Endothelial cell of umbilical vein (primary cell): ENCODE measurements at places on chromosomes 1 and 21. TPM values are rescaled to one million over a fixed set of nuclear protein-coding genes. Genes with fewer than 3 reads are reported as not detected.

DNA sequence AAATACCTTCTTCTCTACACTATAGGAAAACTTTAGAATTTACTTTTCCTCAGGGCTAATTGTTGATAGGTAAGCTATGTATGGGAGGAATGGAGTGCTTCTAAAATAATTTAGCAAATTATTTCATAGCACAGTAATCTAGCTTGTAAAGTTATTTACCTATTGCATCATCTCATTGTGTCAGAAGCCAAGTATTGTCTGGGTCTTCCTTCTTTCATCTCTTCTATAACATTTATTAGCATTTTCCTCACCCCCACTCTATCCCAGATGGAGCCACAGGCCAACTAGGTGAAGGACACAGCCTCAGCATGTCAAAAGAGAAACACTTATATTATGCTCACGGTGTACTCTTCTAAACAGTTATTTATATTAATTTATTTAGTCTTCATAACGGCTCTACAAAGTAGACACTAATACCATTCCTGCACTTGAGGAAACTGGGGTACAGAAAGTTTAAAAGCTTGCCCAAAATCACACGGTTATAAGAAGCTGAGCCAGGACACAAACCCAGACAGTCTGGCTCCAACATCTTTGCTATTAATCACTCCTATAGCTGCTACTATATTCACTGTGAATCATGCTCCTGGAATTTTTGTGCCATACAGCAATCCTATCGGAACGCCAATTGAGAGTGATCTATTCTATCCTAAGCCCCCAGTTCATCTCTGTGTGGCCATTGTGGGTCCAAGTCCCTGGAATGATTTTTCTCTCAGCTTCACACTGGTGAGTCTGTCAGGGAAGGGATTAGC is 43.1 kb downstream of the OR10J5 start:
- no peaks in the 10 kb centered on the region for H3K36me3 ChIP-seq
- peaks cover 13% of the 10 kb centered on the region for H3K4me1 ChIP-seq
- H3K27ac ChIP-seq = peak overlapping the region; percentile 84
- H3K27me3 ChIP-seq = no peaks in the 10 kb centered on the region
- H3K4me3 ChIP-seq = no peak overlapping the region
- peak; percentile 65 for DNase-seq

DNA sequence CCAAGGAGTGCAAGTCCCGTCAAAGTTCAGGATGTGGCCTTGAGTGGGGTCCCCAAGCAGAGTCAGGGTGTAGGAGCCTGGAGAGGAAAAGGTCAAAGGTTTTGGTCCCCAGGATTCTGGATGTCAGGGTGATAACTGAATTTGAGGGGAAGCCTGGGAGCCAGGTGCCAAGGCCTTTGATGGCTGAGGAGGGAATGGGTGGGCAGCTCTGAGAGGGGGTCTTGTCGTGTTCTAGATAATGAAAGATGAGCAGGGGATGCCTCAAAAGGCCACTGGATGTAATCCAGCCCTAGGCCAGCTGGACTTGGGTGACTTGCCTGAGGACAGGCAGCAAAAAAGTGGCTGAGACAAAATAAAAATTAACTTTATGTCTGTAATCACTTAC is 27.5 kb upstream of the KCNA2 start:
- no peak for DNase-seq
- H3K27me3 ChIP-seq = peaks cover 2% of the 10 kb centered on the region
- no peaks in the 10 kb centered on the region for H3K4me1 ChIP-seq

The LRRN2 gene
- total RNA-seq = not detected in 2 replicates

DNA sequence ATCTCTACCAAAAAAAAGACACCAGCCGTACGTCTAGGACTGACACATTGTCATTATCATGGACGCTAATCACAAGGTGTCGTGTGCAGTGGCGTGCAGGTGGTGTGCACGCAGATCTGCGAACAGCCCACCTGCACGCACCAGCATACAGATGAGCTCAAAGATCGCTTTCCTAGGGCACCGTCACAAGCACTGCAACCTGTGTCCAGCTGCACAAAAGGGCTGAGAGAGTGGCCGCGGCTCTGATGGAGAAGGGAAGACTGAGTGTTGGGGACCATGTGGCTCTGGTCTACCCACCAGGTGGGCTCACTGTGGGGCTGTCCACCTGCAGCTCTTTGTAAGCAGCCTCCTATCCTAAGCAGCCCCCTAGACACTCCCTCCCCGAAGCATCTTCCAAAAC is 50.9 kb downstream of the S100B start:
- H3K27me3 ChIP-seq = no peaks in the 10 kb centered on the region
- H3K4me1 ChIP-seq = peaks cover 1% of the 10 kb centered on the region
- no peak for DNase-seq
- peaks cover 45% of the 10 kb centered on the region for H3K36me3 ChIP-seq
- H3K27ac ChIP-seq = no peak overlapping the region

- H3K4me3 ChIP-seq = peak overlapping the region; percentile 34
- no peaks in the 10 kb centered on the region for H3K27me3 ChIP-seq
- DNase-seq = peak; percentile 35
- peaks cover 43% of the 10 kb centered on the region for H3K4me1 ChIP-seq
- no peaks in the 10 kb centered on the region for H3K36me3 ChIP-seq
- peak overlapping the region; percentile 85 for H3K27ac ChIP-seq
Measured at GRCh38 chr21:16421007-16421406, 691.2 kb downstream of the USP25 start.

DNA sequence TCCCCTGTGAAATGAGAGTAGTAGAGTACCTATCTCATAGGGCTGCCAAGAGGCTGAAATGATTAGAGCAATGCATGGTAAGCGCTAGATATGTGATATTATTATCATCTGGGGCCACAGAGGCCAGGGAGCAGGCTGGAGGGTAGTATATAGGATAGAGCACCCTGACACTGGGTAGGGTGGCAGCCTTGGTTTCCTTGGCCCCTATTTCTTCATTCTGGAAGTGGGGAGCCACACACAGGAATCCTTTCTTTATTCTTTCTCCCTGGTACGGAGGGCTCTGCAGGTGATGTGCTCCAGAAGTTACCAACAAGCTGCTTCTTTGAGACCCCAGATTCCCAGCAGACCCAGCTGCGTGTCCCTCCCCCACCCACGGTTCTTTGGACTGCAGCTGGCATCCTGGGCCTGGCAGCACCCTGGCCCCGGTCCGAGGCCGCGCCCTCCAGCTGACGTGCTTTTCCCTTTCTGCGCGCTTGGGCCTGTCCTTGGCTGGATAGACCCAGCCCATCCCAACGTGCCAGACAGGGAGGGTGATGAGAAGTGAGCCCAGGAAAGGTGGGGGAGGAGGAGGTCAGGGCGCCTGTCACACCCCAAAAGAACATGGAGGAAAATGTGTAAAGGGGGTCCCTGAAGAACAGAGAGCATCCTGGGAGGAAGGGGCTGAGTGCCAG is 18.2 kb downstream of the INAVA start:
- H3K4me3 ChIP-seq = no peak overlapping the region
- no peaks in the 10 kb centered on the region for H3K36me3 ChIP-seq
- H3K27me3 ChIP-seq = no peaks in the 10 kb centered on the region
- H3K27ac ChIP-seq = no peak overlapping the region
- DNase-seq = no peak

DNA sequence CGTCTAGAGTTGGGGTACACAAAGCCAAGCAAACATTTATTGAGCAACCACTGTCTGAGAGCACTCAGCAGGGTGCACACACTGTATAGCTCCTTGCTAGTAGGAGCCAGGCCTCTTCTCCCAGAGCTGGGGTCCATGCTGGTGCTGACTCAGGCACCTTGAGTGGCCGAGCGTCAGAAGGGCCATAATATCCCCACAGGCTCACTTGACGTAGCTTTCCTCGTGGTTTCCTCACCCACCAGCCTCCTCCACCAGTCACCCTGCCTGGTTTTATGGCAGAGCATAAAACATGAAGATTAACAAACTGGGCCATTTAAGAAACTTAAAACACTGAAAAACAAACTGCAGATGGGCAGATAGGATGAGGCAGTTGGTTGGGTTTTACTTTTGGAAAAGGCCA is 361.5 kb downstream of the HHAT start:
- no peak overlapping the region for H3K27ac ChIP-seq
- DNase-seq = no peak
- no peaks in the 10 kb centered on the region for H3K36me3 ChIP-seq
- H3K4me3 ChIP-seq = no peak overlapping the region
- no peaks in the 10 kb centered on the region for H3K27me3 ChIP-seq
- H3K4me1 ChIP-seq = no peaks in the 10 kb centered on the region

The LRRC8C gene
- 40.6 and 51.5 TPM in 2 replicates for total RNA-seq

GRCh38 chr1:4085546-4085945 is 185.5 kb upstream of the C1orf174 start:
- H3K36me3 ChIP-seq = no peaks in the 10 kb centered on the region
- H3K4me3 ChIP-seq = no peak overlapping the region
- H3K4me1 ChIP-seq = no peaks in the 10 kb centered on the region

- no peaks in the 10 kb centered on the region for H3K27me3 ChIP-seq
- no peaks in the 10 kb centered on the region for H3K4me1 ChIP-seq
- peak; percentile 3 for DNase-seq
- no peak overlapping the region for H3K27ac ChIP-seq
Measured at GRCh38 chr1:219058891-219059820, 114.5 kb upstream of the LYPLAL1 start.

- H3K4me3 ChIP-seq = no peak overlapping the region
- H3K4me1 ChIP-seq = peaks cover 51% of the 10 kb centered on the region
- no peak for DNase-seq
Measured at GRCh38 chr1:27429029-27429425, 36.6 kb downstream of the GPR3 start.

GRCh38 chr1:3265835-3266805 is 188.3 kb upstream of the ARHGEF16 start:
- no peaks in the 10 kb centered on the region for H3K27me3 ChIP-seq
- H3K27ac ChIP-seq = no peak overlapping the region
- H3K4me1 ChIP-seq = no peaks in the 10 kb centered on the region
- H3K4me3 ChIP-seq = no peak overlapping the region

The IVL gene
- not detected in 2 replicates for total RNA-seq

DNA sequence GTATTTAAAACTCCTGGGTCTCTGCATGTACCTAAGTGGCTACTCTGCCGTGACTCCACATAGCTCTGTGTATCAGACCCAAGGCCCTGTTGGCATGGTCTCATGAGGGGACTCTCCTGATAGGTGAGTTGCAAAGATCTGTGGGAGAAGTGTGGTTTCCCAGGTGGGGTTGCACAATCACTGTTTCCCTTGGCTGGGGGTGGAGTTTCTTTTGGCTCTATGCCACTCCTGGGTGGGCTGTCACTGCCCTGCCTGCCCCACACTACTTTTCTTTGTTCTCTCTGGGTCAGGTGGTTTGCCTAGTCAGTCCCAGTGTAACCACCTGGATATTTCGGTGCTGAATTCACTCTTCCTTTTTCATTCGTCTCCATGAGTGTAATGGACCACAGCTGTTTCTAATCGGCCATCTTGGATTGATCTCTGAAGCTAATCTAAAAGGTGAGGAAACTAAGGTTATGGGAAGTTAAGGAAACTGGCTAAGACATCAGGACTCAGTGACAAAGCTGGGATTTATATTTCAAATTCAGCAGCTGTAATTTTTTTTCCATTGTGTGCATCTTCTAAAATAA is 97.1 kb upstream of the CACYBP start:
- no peak overlapping the region for H3K27ac ChIP-seq
- no peak overlapping the region for H3K4me3 ChIP-seq
- no peaks in the 10 kb centered on the region for H3K36me3 ChIP-seq
- H3K27me3 ChIP-seq = no peaks in the 10 kb centered on the region
- no peak for DNase-seq

- H3K27ac ChIP-seq = no peak overlapping the region
- H3K4me1 ChIP-seq = no peaks in the 10 kb centered on the region
- no peak overlapping the region for H3K4me3 ChIP-seq
- no peaks in the 10 kb centered on the region for H3K27me3 ChIP-seq
- DNase-seq = no peak
- no peaks in the 10 kb centered on the region for H3K36me3 ChIP-seq
Measured at GRCh38 chr1:182113879-182114626, 52.5 kb upstream of the ZNF648 start.

GRCh38 chr1:225817611-225818061 is 7.7 kb downstream of the EPHX1 start:
- H3K27ac ChIP-seq = peak overlapping the region; percentile 53
- peaks cover 9% of the 10 kb centered on the region for H3K4me1 ChIP-seq
- no peaks in the 10 kb centered on the region for H3K36me3 ChIP-seq
- no peaks in the 10 kb centered on the region for H3K27me3 ChIP-seq
- H3K4me3 ChIP-seq = no peak overlapping the region

The KLHDC8A gene
- total RNA-seq = not detected in 2 replicates

- no peaks in the 10 kb centered on the region for H3K36me3 ChIP-seq
- H3K27ac ChIP-seq = peak overlapping the region; percentile 89
- H3K27me3 ChIP-seq = no peaks in the 10 kb centered on the region
- H3K4me3 ChIP-seq = no peak overlapping the region
- no peak for DNase-seq
- H3K4me1 ChIP-seq = peaks cover 78% of the 10 kb centered on the region
Measured at GRCh38 chr1:172898866-172899265, 151.9 kb downstream of the TNFSF18 start.

GRCh38 chr1:117466761-117467160 is 99.5 kb downstream of the MAN1A2 start:
- DNase-seq = peak; percentile 86
- no peaks in the 10 kb centered on the region for H3K36me3 ChIP-seq
- peak overlapping the region; percentile 89 for H3K27ac ChIP-seq
- H3K4me3 ChIP-seq = peak overlapping the region; percentile 52

The FASLG gene
- not detected in 2 replicates for total RNA-seq

GRCh38 chr1:27560268-27561123 is 43.4 kb downstream of the AHDC1 start:
- H3K4me3 ChIP-seq = no peak overlapping the region
- DNase-seq = no peak
- no peaks in the 10 kb centered on the region for H3K36me3 ChIP-seq
- no peak overlapping the region for H3K27ac ChIP-seq
- H3K27me3 ChIP-seq = no peaks in the 10 kb centered on the region
- H3K4me1 ChIP-seq = peaks cover 14% of the 10 kb centered on the region

DNA sequence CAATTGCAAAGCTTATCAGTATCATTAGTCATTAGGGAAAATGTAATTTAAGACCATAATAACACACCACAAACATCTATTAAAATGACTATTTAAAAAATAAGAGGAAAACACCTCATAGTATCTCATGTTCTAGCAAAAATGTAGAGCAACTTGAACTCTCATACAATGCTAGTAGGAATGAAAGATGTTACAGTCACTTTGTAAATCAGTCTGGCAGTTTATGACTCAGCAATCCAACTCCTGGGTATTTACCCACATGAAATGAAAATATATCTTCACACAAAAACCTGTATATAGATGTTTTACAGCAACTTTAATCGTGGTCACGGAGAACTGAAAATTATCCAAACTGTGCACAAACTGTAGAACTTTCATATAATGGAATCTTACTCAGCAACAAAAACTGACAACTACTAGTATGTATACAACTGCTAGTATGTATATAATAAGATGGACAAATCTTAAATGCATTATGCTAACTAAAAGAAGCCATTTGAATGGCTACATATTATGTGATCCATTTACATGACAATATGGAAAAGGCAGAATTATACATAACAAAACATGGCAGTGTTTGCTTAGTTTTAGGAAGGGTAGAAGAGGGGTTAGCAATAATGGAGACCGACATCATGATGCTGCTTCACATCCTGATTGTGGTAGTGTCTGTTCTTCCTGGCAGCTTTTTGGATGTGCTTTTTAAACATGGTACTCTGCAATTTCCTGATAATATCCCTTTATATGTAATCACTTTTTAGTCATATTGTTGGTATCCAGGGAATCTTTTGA is 267.0 kb downstream of the KCTD3 start:
- H3K4me3 ChIP-seq = no peak overlapping the region
- no peaks in the 10 kb centered on the region for H3K27me3 ChIP-seq
- DNase-seq = no peak
- no peaks in the 10 kb centered on the region for H3K36me3 ChIP-seq
- H3K4me1 ChIP-seq = no peaks in the 10 kb centered on the region

- no peak overlapping the region for H3K4me3 ChIP-seq
- peaks cover 6% of the 10 kb centered on the region for H3K36me3 ChIP-seq
- peak; percentile 29 for DNase-seq
- peak overlapping the region; percentile 33 for H3K27ac ChIP-seq
- peaks cover 30% of the 10 kb centered on the region for H3K4me1 ChIP-seq
Measured at GRCh38 chr1:24828183-24828886, 83.1 kb downstream of the CLIC4 start.
